ENCODE measurements at places on chromosomes 4 and X. TPM values are rescaled to one million over a fixed set of nuclear protein-coding genes. Genes with fewer than 3 reads are reported as not detected.

DNA sequence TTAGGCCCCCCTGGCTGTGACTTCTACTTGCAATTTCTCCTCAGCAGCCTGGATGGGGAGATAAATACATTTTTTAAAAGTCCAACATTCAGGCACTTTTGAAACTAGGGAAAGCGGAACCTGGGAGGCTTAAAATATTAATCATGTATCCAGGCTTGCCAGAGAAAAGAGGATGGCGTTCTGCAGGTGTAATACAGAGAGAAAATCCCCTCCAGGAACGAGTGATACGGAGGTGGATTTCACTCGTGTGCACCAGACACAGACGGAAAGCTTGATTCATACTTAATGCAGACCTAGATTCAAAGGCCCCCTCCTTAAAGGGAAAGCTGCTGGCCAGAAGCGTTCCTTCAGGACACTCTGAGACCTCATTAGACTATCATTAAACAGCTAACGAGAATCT lies 354.0 kb upstream of the BOD1L1 start:
- ATAC-seq, result no peak

DNA sequence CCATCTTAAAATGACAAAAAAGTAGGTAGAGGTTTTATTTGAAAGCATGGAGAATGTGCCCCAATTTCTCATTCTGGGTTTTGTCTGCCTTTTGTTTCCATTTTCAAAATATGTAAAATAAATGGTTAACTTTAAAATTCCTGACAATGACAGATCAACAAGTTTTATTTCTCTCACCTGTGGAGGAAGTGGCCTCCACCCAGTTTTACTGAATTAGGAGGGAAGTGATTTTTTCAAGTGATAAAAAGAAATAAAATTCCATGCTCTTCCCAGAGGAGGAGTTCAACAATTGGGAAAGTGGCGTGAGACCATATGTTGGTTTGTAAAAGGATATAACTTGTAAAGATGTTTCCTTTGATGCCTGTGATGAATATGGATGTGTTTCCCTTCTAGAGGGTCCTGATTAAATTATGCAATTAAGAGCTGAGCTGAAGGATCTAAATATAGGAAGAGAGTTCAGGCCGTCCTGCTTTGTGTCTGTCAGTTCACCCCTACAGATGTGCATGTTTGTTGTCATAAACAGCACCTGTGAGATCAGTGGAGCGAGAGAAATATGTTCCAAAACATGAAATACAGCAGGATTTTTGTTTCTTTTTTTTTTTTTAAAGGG lies 19.5 kb downstream of the SMAD1 start:
- no peak for ATAC-seq

GRCh38 chr4:109548655-109549054 lies 11.4 kb upstream of the MCUB start:
- no peak for ATAC-seq

- ATAC-seq, result peak; percentile 45
Observed at GRCh38 chr4:78864405-78865024, 74.7 kb downstream of the PAQR3 start.

DNA sequence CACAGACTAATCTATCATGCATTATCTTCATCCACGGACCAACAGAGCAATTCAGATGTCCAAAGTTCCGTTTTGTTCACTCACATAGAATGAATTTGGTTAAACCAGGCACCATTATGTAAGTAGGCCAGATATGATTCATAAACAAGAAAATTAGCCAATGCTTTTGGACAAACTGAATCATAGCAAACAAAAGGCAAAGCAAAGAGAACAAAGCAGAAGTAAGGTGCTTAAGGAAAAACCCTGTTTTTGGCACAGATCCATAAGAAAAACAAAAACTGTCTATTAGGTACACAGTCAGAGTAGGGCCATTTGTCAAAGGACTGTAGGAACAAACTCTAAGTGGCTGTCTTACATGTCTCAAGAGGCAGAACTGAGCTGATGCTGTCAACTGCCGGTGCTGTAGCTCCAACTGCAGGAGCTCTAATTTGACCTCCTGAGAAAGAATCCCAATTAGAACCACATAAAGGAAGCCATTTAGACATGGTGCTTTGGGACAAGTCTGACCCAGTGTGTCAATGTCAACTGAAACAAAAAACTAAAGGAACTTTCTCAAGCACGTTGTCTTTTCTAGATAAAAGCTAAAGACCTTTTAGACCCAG lies 146.7 kb downstream of the COL25A1 start:
- ATAC-seq, result no peak

DNA sequence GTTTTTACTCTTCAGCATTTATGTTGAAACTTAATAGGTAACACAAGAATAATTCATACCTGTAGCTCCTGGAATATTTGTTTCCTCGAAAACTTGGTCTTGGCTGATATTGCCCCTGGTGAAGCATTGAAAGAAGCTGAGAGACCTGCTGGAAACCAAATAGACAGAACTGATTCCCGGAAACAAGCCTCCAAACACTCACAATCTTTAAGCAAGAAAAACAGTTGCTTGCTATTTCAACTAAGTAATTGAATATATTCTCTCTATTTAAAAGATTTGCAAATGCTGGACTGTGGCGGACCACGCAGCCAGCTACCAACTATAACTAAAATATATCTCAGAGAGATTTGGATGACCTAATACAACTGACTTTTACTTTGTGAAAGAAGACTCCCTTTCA lies 3.6 kb downstream of the PCDH18 start:
- no peak for ATAC-seq

DNA sequence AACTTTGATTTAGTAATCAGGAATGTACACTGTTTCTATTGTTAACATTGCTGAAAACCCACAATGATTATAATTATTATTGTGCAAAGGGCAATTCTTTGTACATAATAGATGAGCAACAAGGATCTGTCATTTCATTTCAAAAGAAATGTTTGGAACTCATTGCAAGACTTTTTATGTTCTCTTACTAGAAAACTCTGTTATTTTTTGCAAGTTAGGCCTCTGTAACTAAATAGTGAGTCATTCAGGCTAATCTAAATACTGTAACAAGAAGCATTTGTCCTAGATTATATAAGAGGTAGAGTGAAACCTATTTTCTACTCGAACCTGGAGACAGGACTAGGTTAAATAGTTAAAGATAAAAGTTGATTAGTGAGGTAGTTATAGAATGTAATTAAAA lies 93.2 kb upstream of the FAM47B start:
- no peak for ATAC-seq

- ATAC-seq, result no peak
Observed at GRCh38 chr4:22667332-22667940, 25.3 kb upstream of the GBA3 start.

GRCh38 chr4:138706201-138706600 lies 309.4 kb upstream of the NOCT start:
- ATAC-seq, result no peak

DNA sequence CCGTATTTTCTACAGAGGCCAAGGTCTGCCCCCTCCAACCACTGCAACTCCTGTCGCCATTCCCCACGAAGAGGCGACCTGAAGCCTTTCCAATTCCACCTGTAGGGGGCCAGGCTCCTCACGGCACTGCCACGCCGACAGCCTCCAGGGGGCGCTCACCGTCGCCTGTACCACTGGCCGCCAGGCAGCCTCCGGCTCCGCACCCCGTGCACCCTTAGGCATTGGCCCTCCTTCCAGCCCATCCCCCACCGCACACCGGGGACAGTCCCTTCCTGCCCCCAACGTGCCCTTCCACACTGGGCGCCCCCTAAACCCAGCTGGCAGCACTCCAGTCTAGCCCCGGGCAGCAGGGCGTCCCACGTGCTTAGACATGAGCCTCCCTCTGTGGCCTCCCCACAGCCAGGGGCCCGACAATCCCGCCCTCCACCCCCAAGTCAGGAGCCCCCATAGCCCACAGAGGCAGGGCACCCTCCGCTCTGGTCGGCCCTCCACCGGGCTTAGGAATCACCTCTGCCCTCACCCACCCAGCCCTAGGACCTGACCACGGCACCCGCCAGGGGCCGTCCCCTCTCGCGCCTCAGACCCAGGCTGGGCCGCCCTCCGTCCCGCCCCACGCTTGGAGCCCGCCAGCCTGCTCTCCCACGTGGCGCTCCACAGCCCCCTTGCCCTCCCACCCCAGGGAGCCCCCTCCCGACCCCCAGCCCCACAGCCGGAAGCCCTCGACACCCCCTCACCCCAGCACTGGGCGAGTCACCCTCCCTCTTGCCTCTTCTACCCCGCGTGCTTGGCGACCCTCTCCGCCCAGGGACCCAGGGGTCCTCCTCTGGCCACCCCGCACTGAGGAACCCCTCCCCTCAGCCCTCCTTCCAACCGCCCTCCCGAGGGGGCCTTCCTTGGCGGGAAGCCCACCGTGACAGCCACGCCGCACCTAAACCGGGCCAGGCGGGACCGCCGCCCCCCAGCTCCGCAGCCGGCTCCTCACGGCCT lies 711 bp downstream of the PNMA6E start:
- ATAC-seq, result no peak

GRCh38 chr4:105510245-105510644 lies 36.4 kb upstream of the PPA2 start:
- ATAC-seq, result peak; percentile 70

Gene COL25A1
- total RNA-seq, result 2.3 TPM

Gene RAI2
- total RNA-seq, result 1.0 TPM

Gene ARFIP1
- 27.2 TPM for total RNA-seq

Gene SPANXD
- total RNA-seq, result not detected

Gene TMEM271
- total RNA-seq, result not detected

Gene TRIM61
- not detected for total RNA-seq

Gene EXOC1L
- 0.66 TPM for total RNA-seq
